ENCODE measurements at places on chromosomes 16 and 17.
A peak's percentile ranks its signal among the peaks of the same experiment; 100 is the strongest.

DNA sequence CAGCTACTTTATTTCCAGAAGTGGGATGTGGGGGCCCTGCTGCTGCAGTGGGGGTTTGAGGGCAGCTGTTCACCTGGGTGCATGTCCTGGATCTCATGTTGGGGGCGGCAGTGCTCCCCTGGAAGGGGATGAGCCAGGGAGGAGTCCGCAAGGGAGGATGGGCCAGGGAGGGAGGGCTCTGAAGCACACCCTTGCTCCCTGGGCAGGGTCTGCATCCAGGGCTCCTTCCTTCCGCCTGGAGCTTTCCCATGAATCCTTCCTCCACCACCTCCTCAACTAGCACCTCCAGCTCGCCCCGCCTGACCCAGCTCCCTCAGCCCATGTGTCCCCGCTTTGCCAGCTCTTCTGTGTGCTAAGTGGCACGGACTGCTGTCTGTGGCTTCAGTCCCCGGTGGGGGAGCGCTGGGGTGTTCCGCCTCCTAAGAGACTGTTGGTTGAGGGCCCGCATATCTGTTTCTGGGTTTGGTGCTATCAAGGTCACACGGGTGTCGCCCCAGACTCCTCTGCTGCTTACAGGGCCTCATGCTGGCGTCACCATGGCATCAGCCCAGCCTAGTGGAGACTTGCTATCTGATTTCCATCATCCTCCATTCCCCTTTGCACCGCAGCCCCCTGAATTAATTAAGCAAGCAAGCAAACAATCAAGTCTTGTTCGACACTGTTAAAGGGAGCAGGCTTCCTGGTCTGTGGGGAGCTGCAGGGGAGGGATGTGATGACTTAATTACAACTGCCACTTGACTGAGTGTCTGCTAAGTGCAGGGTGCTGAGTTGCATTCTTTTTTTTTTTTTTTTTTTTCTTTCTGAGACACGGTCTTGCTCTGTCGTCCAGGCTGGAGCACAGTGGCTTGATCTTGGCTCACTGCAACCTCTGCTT is 71.8 kb downstream of the PRKCA start:
- DNase-seq: peak; percentile 53

- DNase-seq: no peak
Measured at GRCh38 chr16:50274326-50275097, 8.2 kb downstream of the ADCY7 start.

DNA sequence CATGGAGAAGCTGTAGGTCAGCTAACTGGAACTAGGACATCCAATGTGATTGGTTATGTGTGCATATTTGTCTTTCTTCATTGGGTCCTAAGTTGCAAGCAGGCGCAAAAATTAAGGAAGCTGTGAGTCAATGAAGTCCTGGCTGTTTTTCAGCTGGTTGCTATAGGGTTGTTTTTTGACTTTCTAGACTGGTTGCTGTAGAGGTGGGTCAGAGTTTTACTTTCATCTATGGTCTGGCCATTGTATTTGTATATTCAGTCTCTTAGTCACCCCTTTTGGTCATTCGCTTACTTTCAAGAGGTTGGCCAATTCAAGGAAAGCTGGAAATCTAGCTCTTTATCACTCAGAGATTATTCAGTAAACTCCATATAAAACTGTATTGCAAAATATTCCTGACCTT is 62.0 kb upstream of the AMZ2 start:
- no peak for DNase-seq

DNA sequence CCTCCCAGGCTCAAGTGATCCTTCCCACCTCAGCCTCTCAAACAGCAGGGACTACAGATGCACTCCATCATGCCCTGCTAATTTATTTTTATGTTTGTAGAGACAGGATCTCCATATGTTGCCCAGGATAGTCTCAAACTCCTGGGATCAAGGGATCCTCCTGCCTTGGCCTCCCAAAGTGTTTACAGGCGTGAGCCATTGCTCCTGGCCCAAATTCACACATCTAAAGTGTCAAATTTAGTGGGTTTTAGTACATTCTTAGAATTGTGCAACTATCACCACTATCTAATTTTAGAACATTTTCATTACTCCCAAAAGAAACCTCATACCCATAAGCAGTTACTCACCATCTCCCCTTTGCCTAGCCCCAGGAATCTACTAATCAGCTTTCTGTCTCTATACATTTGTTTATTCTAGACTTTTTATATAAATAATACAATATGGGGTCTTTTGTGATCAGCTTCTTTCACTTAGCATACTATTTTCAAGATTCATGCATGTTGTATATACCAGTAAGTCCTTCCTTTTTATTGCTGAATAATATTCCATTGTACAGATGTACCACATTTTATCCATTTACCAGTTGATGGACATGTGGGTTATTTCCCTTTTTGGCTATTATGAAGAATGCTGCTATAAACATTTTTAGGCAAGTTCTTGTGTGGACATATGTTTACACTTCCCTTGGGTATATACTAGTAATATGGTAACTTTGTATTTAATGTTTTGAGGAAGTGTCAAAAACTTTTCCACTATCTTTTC is 25.1 kb upstream of the ITGA2B start:
- DNase-seq: no peak

GRCh38 chr17:7001318-7001961 is 5.6 kb downstream of the ALOX12 start:
- DNase-seq: no peak

- DNase-seq: no peak
Measured at GRCh38 chr16:9840761-9841665, 341.2 kb downstream of the GRIN2A start.

DNA sequence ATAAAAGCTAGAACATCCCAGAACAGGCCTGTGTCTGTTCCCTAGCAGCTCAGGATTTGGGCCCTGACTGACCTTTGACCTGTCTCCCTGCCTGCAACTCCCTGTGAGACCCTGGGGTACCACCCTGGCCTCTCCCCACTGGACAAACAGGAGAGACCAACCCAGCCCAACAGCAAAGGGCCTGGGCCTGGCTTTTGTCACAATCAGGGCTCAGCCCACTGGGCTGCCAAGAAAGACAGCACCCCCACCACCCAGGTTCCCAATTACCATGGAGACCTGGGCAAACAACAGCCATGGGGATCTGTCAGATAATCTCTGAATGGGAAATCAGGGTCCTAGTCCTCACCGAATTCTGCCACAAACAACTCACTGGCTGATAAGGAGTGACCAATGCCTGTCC is 11.1 kb downstream of the PLLP start:
- no peak for DNase-seq

GRCh38 chr16:27712251-27712711 is 162.3 kb downstream of the KATNIP start:
- no peak for DNase-seq

GRCh38 chr17:32496395-32497073 is 9.7 kb downstream of the CDK5R1 start:
- peak; percentile 97 for DNase-seq

DNA sequence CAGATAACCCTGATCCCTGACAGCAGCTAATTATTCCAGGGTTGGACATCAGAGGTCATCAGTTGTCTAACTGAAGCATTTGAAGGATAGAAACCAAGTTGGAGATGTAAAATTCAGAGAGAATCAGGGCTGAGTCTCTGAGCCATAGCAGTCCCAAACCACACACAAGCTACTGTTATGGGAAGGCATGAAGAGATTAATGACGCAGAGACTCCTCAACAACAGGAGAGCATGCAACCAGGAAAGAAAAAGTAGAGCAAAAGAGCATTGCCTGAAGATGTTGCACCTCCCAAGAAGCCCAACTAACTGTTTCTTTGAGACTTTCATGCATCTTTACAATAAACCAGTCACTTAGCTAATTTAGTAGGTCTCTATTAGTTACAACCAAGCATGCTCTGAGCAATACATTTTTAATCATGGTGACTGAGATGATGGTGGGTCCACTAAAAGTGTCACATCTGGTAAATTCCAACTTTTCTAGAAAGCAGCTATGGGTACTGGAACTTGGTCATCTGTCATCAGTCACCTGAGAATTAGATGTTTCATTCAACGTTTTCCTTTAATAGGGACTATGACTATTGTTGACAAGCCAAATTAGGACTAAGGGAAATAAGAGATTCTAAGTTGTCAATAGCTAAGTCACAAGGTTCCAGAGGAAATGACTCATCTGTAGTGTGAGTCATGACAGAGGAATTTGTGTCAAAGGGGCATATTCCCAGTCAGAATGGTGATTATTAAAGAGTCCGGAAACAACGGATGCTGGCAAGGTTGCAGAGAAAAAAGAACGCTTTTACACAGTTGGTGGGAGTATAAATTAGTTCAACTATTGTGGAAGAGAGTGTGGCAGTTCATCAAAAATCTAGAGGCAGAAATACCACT is 239.8 kb downstream of the CHD9NB start:
- DNase-seq: peak; percentile 78

DNA sequence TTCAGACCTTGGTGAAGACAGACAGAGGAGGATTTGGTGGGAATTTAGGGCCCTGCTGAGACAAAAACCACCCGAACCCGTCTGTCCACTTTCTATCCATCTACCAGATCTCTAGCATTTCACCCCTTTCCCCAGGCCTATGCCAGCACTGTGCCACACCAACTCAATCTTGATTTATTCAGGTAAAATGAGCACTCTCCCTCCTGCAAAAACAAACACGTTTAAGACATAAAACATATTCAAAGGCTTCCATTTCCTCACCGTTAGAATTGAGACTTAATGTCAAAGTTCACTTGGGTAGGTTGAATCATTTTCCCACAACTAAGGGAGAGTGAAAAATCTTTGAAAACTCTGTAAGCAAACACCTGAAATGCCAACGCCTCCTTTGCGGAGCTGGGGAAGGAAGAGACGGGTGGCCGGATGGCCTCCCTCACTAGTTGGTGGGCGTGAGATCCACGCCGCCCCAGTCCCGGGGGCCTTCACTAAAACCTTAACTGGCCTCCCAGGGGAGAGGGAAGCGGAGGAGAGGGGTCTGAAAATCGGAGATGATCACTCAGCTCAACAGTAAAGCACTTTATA is 862 bp downstream of the DCAKD start:
- DNase-seq: no peak

DNA sequence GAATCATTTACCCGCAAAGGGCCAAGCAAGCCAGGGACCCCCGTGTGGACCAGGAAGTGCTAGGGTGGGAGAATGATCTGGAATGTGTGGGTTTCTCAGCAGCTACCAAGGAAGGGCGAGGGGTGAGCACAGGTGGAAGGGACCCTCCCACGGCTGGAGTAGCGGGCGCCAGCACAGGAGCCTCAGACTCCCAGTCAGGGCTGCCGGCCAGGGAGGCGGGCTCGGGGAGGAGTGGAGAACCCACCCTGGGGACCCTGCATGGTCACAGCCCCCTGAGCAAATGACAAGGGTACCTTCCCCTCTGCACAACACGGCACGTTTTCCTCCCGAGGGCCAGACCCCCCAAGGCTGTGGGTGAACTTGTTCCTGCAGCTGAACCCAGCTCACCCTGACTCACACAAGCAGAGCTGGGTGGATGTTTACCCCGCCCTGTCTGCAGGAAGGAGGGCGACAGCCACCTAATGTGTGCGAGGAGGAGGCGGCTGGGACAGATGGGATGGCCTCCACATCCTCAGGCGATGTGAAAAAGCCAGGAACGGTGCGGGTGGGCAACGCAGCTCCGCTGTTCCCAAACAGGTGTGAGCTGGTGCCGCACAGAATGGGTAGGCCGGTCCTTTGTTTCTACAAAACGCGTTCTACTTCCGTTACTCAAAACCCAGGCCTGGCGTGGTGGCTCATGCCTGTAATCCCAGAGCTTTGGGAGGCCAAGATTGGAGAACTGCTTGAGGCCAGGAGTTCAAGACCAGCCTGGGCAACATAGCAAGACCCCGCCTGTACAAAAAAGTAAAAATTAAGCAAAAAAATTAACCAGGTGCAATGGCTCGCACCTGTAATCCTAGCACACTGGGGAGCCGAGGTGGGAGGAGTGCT is 6.2 kb downstream of the ECI1 start:
- no peak for DNase-seq

GRCh38 chr17:57270801-57271245 is 14.5 kb downstream of the MSI2 start:
- DNase-seq: no peak

- no peak for DNase-seq
Measured at GRCh38 chr16:81415751-81416150, 28.9 kb upstream of the CMIP start.

GRCh38 chr17:36002631-36003030 is 1.3 kb upstream of the CCL15 start:
- no peak for DNase-seq

- no peak for DNase-seq
Measured at GRCh38 chr17:10725262-10725661, 4.6 kb downstream of the TMEM220 start.

GRCh38 chr17:66841744-66842143 is 6.8 kb downstream of the CACNG5 start:
- no peak for DNase-seq

GRCh38 chr17:213286-214105 is 32.0 kb upstream of the DOC2B start:
- no peak for DNase-seq

GRCh38 chr17:45256114-45256966 is 5.6 kb downstream of the SPATA32 start:
- DNase-seq: no peak

DNA sequence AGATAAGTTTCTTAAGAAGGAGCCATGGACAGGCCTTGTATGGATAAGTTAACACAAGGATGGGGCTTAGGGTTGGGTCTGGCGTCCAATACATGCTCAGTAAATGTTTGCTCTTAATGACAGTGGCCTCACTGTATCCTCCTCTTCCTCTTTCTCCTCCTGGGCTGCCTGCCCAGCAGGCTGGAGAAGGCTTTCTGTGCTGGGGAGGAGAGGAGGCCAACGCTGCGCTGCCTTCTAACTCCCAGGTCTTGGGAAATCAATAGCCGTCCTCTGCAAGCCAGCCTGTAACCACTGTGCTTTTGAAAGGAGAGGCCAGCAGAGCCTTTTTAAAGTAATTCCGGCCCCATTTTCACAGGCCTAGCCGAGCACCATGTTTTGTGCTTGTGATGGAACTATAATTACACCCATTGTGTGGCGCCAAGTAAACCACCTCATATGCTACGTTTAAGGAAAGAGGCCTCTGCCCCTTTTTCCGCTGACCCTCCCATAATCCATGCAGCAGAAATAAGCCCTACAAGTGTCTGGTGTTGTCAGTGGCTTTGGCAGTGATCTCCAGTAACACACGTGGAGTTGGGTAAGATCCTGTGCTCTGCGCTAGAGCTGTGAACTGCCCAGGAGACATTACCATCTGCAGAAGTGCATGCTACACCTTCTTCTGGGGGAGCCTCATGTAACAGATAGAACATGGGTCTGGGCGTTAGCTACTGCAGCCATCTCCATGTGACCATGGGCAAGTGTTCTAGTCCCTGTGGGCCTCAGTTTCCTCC is 368.2 kb downstream of the SNX29 start:
- DNase-seq: no peak

GRCh38 chr17:5714993-5715392 is 130.7 kb upstream of the NLRP1 start:
- DNase-seq: no peak
